ENCODE measurements at places on chromosomes 1 and 21.

DNA sequence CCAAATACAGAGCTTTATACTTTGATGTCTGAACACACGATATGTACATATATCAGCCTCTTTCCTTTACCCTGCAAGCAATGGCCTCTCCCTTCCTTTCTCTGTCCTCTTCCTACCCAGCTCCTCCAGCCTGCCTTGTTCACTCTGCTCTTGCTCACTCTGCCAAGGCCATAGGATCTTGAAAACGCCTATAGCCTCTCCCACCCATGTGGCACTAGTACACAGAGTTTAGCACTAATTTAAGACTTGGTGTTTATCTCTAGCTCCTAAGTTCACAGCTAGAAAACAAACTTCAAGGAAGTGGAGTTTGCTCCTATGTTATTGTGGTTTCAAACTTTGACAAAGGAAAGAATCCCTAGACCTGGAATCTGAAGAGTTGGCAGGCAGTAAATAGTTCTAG is 225.0 kb upstream of the RUNX1 start:
- H3K27ac ChIP-seq = no peak overlapping the region
- H3K4me3 ChIP-seq = no peak overlapping the region
- no peaks in the 10 kb centered on the region for H3K36me3 ChIP-seq
- no peaks in the 10 kb centered on the region for H3K27me3 ChIP-seq
- DNase-seq = no peak

DNA sequence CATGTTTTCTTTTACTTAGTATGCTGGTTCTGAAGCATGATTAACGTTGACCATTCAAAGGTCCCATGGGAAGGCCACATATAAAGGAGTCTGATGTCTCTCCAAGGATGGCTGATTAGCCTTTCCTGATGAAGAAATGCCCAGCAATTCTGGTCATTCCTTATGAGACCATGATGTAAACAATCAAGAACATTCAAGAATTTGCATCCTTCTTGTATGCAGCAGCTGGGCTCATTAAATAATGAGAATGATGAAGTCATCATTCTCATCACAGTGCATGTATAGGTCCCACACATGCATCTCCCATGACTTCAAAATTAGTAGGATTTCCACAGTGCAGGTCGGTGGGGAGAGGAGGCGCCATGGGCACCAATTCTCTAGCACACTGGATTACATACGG is 85.4 kb downstream of the APP start:
- H3K27ac ChIP-seq = no peak overlapping the region
- no peak overlapping the region for H3K4me3 ChIP-seq
- H3K4me1 ChIP-seq = no peaks in the 10 kb centered on the region
- no peaks in the 10 kb centered on the region for H3K27me3 ChIP-seq
- no peak for DNase-seq

DNA sequence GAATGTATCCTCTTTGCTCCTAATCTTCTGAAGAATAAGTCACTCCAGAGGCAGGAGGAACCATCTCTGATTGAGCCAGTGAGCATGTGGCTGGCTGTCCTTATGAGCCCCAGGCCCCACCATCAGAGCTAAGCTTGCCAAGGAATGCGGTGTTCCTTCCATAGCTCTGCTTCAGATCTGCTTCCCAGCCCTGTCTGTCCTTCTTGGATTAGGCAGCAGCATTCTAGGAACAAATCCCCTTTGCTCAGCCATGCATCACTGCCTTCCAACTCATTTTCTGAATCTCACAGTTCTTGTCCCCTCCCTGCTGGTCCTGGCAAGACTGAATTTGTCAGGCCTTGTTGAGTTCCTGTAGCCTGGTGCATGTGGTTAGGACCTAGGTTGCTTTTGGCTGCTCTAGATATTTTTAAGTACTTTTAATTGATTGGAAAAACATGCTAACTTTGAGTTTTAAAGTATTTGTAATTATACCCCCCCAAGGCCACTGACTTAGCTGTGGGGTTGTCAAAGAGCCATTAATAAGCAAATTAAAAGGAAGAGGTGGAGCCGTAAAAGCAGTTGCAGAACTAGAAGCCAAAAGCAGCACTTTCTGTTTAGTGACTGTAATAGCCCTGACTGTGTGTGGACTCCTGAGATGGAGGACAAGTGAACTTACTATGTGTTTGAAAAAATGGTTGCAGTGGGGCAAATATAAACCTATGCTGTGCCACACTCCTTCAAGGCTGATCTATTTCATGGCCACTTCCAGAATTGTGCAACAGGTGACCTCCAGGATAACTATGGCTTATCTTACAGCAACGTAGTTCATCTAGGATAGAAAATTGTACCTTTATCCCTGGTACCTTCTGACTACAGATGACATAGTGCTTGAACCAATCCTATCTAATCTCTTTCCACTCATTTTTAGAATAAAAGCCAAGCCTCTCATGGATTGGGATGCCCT is 61.3 kb upstream of the BACH1 start:
- no peak for DNase-seq
- H3K4me3 ChIP-seq = no peak overlapping the region
- H3K27ac ChIP-seq = peak overlapping the region; percentile 61
- H3K27me3 ChIP-seq = no peaks in the 10 kb centered on the region

- H3K36me3 ChIP-seq = peaks cover 45% of the 10 kb centered on the region
- no peak for DNase-seq
- H3K4me3 ChIP-seq = no peak overlapping the region
- no peaks in the 10 kb centered on the region for H3K27me3 ChIP-seq
- H3K27ac ChIP-seq = no peak overlapping the region
Observed at GRCh38 chr1:151774256-151774922, 11.1 kb upstream of the MRPL9 start.

GRCh38 chr21:36540700-36541099 is 60.8 kb upstream of the CLDN14 start:
- peaks cover 11% of the 10 kb centered on the region for H3K27me3 ChIP-seq
- H3K36me3 ChIP-seq = no peaks in the 10 kb centered on the region
- no peak for DNase-seq

DNA sequence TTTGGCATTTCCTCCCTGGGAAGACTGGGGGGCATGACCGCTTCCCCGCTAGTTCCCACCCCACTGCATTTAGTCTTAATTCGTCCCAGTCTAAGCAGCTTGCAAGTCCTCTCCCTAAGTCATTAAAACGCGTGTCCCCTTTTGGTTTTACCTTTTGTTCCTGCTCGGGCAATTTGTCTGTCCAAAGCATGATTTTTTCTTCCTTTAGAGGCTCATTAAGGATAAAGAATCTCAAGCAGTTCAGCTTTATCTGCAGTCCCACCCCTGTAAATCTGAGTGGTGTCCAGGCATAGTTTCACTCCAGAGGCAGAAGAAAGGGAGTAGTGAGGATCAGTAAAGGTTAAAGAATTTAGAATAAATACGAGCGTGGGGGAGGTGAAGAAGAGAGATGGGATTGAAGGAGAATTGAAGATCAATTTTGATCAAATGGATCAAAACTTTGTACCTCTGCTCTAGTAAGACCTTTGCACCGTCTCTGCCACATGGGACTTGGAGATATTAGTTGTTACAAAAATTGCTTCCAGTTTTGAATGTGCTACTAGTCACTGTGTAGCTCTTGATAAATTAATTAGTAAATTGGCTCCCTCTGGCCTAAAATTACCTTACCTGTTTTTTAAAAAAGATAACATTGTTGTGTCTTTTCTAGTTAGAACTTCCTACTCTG is 989 bp upstream of the ETV3 start:
- H3K36me3 ChIP-seq = peaks cover 32% of the 10 kb centered on the region
- H3K4me3 ChIP-seq = peak overlapping the region; percentile 94
- peaks cover 41% of the 10 kb centered on the region for H3K4me1 ChIP-seq
- no peak for DNase-seq
- H3K27me3 ChIP-seq = no peaks in the 10 kb centered on the region
- H3K27ac ChIP-seq = peak overlapping the region; percentile 89

DNA sequence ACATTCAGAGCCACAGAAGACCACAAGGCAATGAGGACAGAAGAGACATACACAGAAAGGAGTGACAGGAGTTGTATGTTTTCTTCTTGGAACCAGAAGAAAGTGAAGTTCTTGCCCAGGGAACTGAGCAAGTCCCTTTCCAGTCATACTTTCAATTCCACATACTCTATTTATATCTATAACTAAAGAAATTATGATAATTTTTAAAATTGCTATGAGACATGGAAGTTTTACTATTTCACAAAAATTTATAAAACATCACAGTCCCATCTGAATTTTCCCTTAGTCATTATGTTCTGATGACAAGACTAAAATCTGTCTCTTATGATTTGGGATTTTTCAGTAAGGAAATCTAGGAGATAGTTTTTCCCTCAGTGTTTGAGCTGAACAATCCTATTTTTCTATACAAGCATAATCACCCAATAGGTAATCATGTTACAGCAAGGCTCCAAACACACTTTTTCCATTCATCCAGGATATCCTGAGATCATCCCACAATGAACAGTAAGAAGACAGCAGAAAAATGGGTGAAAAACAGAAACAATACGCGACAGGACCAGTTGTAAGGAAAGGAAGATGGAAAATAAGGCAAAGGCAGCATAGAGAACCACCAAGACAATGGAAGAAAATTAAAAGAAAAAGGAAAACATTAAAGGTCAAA is 154.6 kb downstream of the VAV3 start:
- no peak for DNase-seq
- H3K27ac ChIP-seq = no peak overlapping the region
- H3K36me3 ChIP-seq = peaks cover 13% of the 10 kb centered on the region
- peaks cover 82% of the 10 kb centered on the region for H3K4me1 ChIP-seq
- no peaks in the 10 kb centered on the region for H3K27me3 ChIP-seq
- H3K4me3 ChIP-seq = no peak overlapping the region

DNA sequence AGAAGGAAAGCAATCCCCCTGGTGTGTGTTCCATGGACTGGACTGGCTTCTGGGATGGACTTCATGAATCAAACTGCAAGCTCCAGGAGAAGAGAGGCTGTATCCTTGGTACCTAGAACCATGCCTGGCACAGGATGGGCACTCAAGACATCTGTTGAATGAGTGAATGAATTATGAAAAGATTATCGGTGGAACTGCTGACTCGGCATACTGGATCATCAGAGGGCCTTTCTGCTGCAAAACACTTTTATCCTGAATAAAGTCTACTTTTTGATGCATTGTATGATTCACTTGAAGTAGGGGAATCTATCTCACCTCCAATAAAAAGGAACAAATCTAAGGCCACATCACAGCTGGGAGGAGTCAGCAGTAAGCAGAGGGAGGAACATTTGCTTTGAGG is 42.9 kb downstream of the DDX20 start:
- H3K4me3 ChIP-seq = no peak overlapping the region
- no peaks in the 10 kb centered on the region for H3K36me3 ChIP-seq
- H3K27me3 ChIP-seq = peaks cover 5% of the 10 kb centered on the region
- no peak overlapping the region for H3K27ac ChIP-seq

GRCh38 chr1:188672153-188672552 is 1805.5 kb downstream of the BRINP3 start:
- H3K4me3 ChIP-seq = no peak overlapping the region
- DNase-seq = no peak
- H3K27ac ChIP-seq = no peak overlapping the region
